Caki2 (cell line): ENCODE measurements at places on chromosomes 7 and 10. TPM values are rescaled to one million over a fixed set of nuclear protein-coding genes. Genes with fewer than 3 reads are reported as not detected.

DNA sequence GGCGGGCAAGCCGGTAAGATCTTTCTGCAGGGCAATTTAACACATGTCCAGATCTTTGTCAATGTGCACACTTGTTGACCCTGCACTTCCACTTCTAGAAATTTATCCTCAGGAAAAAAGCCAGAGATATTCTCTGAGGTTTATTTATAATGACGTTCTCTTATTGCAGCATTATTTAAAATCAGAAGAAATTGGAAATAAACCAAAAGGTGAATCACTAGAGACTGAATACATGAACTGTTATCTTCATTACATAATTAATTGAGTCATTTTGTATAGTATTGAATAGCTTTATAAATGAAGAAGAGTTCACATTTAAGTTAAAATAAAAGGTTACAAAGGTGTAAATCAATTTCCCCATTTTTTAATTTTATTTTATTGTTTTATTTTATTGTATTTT is 16.3 kb upstream of the SAR1A start:
- no peak for DNase-seq

GRCh38 chr10:132397671-132398565 is 918 bp downstream of the PWWP2B start:
- peak; percentile 30 for DNase-seq

- no peak for DNase-seq
Measured at GRCh38 chr7:33448035-33448434, 318.7 kb downstream of the BBS9 start.

GRCh38 chr7:65832281-65832680 is 40.6 kb upstream of the VKORC1L1 start:
- DNase-seq: peak; percentile 29

DNA sequence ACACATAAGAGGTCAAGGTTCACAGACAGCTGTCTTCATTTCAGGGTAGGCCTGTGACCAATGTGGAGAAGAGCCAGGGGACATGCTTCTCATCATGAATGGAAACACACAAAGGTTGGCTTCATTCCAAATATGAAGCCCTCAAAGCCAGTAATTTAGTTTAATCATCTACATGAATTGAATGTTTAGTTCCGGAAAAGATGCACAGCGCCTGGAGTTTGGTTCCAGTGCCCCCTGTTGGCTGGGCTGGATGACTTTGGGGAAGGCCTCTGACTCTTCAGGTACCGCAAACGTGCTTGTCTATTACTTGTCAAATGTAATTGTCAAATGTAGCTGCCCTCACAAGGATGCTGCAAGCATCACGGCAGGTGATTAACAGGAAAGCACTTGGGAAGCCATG is 130.7 kb downstream of the ADRA2A start:
- DNase-seq: no peak

- no peak for DNase-seq
Measured at GRCh38 chr10:3875842-3876235, 90.8 kb upstream of the KLF6 start.

DNA sequence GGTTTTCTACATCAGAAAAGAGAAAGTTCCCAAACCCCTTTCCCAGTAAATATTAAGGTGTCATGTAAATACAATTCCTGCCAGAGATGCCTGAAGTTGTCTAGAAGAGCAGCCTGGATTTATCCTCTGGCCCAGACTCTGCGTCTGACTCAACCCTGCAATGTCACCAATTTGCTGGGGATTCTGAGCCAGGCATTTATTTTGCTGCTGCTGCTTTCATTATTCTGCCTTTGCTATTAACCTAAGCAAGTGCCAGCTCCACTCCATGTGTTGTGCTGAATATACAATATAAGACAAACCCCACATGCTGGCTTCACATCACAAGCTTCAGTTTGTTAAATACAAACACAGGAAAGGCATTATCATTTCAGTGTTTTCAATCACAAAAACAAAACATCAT is 59.1 kb downstream of the ELAPOR2 start:
- DNase-seq: no peak

DNA sequence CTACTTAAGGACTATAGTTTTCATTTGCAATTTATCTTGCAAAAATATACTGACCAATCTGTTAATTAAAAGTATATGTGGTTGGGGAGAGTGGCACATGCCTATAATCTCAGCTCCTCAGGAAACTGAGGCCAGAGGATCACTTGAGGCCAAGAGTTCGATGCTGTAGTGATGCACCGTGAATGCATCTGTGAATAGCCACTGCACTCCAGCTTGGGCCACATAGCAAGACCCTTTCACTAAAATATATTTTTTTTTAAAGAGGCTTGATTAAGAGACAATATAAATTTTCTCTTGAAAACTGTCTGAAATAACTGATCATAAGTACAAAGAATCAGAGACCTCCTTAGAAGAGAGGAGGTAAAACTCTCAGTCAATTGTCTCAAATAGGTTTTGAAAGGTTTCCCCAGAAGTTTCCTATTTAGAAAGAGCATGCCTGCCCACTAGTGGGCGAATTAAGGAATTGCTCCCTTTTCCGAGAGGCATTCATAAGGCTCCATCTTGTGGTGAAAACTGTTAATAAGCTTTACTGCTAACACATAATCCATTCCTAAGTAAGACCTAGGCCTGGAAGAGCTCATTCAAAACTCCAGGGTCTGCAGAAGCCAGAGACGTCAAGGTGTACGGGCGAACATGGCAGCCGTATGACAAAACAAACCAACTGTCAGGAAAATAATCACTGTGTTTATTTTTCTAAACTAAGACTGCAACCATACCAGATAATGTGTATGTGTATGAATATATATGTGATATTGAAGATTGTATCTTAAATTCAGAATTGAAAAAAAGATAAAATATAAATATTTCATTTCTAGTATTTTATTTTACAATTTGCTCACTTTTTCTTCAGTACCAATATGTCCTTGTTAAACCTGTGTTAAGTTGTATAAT is 6.8 kb upstream of the TAS2R40 start:
- DNase-seq: peak; percentile 59

The PRPS1L1 gene
- total RNA-seq: not detected in 2 replicates
